Activated CD8-positive, alpha-beta memory T cell treated with anti-CD3 and anti-CD28 coated beads, Interleukin-2, amount 10 ng/mL, durations not matched to agents 7 days and 5 days (primary cell): ENCODE measurements at places on chromosomes 4 and X. TPM values are rescaled to one million over a fixed set of nuclear protein-coding genes. Genes with fewer than 3 reads are reported as not detected.

The FRMPD4 gene
- not detected for total RNA-seq

GRCh38 chr4:139214039-139214534, 37.1 kb upstream of the ELF2 start:
- H3K27ac ChIP-seq: no peak overlapping the region
- no peak overlapping the region for H3K4me3 ChIP-seq
- DNase-seq: no peak
- H3K36me3 ChIP-seq: no peaks in the 10 kb centered on the region

DNA sequence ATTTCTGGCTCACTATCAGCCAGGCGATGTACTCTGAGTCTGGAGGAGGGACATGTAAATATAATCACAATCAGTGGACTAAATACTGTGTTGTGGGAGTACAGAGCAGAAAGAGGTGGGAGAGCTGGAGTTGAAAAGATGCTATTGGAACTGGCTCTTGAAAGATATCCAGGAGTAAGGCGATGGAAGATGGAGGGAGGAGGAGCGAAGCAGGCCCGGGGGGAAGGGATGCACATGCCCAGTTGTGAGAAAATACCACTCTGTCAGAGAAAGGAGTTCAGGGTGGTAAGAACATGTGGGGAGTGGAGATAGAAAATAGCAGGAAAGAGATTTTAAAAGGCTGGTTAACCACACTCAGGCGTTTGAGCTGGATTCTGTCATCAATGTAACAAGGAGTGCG, 216.9 kb upstream of the ETNPPL start:
- H3K27ac ChIP-seq: peak overlapping the region; percentile 3
- DNase-seq: no peak
- no peak overlapping the region for H3K4me3 ChIP-seq
- H3K36me3 ChIP-seq: peaks cover 9% of the 10 kb centered on the region
- H3K27me3 ChIP-seq: no peaks in the 10 kb centered on the region
- H3K4me1 ChIP-seq: peaks cover 15% of the 10 kb centered on the region

GRCh38 chr4:58522765-58523382, 1412.7 kb upstream of the IGFBP7 start:
- H3K27ac ChIP-seq: no peak overlapping the region
- H3K27me3 ChIP-seq: no peaks in the 10 kb centered on the region
- no peaks in the 10 kb centered on the region for H3K4me1 ChIP-seq
- no peak overlapping the region for H3K4me3 ChIP-seq
- no peak for DNase-seq
- H3K36me3 ChIP-seq: no peaks in the 10 kb centered on the region

The GRID2 gene
- total RNA-seq: not detected

DNA sequence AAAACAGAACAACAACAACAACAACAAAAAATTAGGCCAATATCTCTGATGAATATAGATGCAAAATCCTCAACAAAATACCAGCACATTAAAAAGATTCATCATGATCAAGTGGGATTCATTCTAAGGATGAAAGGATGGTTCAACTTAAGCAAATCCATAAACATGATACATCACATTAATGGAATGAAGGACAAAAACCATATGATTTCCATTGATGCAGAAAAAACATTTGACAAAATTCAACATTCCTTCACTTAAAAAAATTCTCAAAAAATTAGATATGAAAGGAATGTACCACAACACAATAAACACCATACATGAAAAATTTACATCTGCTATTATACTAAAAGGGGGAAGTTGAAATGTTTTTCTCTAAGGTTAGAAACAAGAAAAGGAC, 103.3 kb downstream of the IL15 start:
- no peak overlapping the region for H3K4me3 ChIP-seq
- H3K27me3 ChIP-seq: peaks cover 2% of the 10 kb centered on the region
- no peak for DNase-seq
- no peaks in the 10 kb centered on the region for H3K36me3 ChIP-seq
- no peaks in the 10 kb centered on the region for H3K4me1 ChIP-seq
- no peak overlapping the region for H3K27ac ChIP-seq

The CLDN34 gene
- total RNA-seq: not detected

- H3K27ac ChIP-seq: peak overlapping the region; percentile 79
- peaks cover 4% of the 10 kb centered on the region for H3K36me3 ChIP-seq
- H3K4me1 ChIP-seq: peaks cover 41% of the 10 kb centered on the region
- peak overlapping the region; percentile 20 for H3K4me3 ChIP-seq
- DNase-seq: peak; percentile 51
- peaks cover 2% of the 10 kb centered on the region for H3K27me3 ChIP-seq
Observed at GRCh38 chr4:40702800-40703151, 47.0 kb upstream of the NSUN7 start.

DNA sequence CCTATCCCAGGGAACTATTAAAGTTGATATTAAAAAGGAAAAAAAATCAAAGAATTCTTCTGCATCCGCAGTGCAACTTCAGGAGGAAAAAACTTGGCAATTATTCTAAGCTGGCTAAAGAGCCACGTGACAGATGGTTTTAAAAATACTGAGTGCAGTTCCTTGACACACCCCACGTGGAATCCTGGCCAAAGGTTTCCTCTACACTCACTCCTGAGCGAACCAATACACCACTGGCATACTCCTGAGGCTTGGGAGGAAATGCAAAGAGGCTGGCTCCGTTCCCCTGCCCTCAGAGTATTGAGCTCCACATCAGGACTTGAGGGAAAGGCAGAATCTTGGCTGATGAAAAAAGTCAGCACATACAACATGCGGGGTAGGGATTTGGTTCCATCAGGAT, 133.8 kb upstream of the ATP6AP2 start:
- H3K36me3 ChIP-seq: no peaks in the 10 kb centered on the region
- H3K4me3 ChIP-seq: no peak overlapping the region
- H3K4me1 ChIP-seq: peaks cover 6% of the 10 kb centered on the region
- no peaks in the 10 kb centered on the region for H3K27me3 ChIP-seq

The MAOB gene
- not detected for total RNA-seq

DNA sequence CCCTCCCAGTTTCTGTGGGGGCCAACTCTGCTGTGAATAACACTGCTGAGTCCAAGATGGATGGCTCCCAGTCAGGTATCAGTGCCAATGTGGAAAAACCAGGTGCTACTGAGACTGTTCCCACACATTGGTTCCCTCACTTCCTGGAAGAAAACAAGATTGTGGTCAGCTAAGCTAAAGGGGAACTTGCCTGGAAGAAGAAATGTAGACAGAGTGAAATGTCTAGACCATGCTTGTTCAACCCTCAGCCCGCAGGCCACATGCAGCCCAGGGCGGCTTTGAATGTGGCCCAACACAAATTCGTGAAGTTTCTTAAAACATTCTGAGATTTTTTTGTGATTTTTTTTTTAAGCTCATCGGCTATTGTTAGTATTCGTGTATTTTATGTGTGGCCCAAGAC, 28.6 kb upstream of the UTP14A start:
- DNase-seq: no peak
- no peaks in the 10 kb centered on the region for H3K36me3 ChIP-seq

The CYBB gene
- total RNA-seq: not detected

The BEX2 gene
- 3.5 TPM for total RNA-seq

DNA sequence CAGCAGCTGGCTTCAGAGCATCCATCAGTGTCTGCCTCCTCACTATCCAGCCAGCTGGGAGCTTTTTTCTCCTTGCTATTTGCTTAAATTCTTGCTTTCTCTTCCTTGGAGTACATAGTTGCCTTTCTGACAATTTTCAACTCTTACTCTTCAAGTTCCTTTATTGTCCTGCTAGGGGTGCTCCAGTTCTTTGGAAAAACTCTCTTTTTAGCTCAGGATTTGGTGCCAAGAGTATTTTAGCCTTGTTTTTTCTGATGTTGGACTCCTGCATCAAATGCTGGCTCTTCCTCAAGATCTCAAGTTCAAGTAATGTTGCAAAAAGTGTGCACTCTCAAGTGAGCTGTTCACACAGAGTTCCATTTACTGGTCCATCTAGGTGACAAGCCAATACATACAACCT, 126.4 kb downstream of the KDR start:
- H3K4me3 ChIP-seq: no peak overlapping the region
- no peak for DNase-seq
- H3K27me3 ChIP-seq: no peaks in the 10 kb centered on the region
- H3K4me1 ChIP-seq: no peaks in the 10 kb centered on the region
- H3K27ac ChIP-seq: no peak overlapping the region

- H3K4me1 ChIP-seq: no peaks in the 10 kb centered on the region
- H3K36me3 ChIP-seq: no peaks in the 10 kb centered on the region
- H3K27me3 ChIP-seq: no peaks in the 10 kb centered on the region
- DNase-seq: no peak
Observed at GRCh38 chr4:95857761-95858160, 17.9 kb downstream of the PDHA2 start.

GRCh38 chrX:119655125-119655524, 37.8 kb downstream of the SEPTIN6 start:
- peak; percentile 43 for DNase-seq
- peak overlapping the region; percentile 37 for H3K27ac ChIP-seq
- H3K4me1 ChIP-seq: peaks cover 33% of the 10 kb centered on the region
- H3K27me3 ChIP-seq: no peaks in the 10 kb centered on the region

GRCh38 chr4:182593402-182593801, 323.8 kb downstream of the DCTD start:
- no peaks in the 10 kb centered on the region for H3K4me1 ChIP-seq
- no peaks in the 10 kb centered on the region for H3K27me3 ChIP-seq
- DNase-seq: no peak
- no peak overlapping the region for H3K27ac ChIP-seq
- no peak overlapping the region for H3K4me3 ChIP-seq

The REPS2 gene
- total RNA-seq: not detected

GRCh38 chrX:19361701-19362100, 18.0 kb downstream of the PDHA1 start:
- DNase-seq: no peak
- no peaks in the 10 kb centered on the region for H3K4me1 ChIP-seq
- H3K36me3 ChIP-seq: peaks cover 33% of the 10 kb centered on the region
- H3K27ac ChIP-seq: no peak overlapping the region
- no peak overlapping the region for H3K4me3 ChIP-seq

- H3K27ac ChIP-seq: no peak overlapping the region
- DNase-seq: no peak
- no peak overlapping the region for H3K4me3 ChIP-seq
Observed at GRCh38 chr4:579543-580175, 3.6 kb upstream of the TMEM271 start.

The RPL34 gene
- 912 TPM for total RNA-seq

The HSFX2 gene
- total RNA-seq: 0.23 TPM

DNA sequence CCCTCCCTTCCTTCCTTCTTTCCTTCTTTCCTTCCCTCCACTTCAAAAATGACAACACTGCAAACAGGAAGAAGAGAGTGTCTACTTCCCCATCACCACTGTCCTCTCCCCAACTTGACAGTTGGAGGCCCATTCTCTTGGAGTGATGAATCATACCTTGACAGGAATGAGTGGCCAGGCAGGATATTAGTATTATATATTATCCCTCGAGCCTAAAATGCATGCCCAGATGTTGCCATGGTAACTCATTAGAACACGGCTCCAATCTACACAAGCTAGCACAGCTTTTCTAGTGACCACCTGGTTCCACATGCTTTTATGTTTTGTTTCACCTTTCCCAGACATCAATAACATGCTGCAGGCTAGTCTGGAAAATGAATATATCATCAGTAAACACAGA, 71.3 kb upstream of the LHFPL1 start:
- no peaks in the 10 kb centered on the region for H3K27me3 ChIP-seq
- H3K36me3 ChIP-seq: no peaks in the 10 kb centered on the region
- DNase-seq: no peak
- H3K27ac ChIP-seq: no peak overlapping the region
- H3K4me1 ChIP-seq: no peaks in the 10 kb centered on the region

DNA sequence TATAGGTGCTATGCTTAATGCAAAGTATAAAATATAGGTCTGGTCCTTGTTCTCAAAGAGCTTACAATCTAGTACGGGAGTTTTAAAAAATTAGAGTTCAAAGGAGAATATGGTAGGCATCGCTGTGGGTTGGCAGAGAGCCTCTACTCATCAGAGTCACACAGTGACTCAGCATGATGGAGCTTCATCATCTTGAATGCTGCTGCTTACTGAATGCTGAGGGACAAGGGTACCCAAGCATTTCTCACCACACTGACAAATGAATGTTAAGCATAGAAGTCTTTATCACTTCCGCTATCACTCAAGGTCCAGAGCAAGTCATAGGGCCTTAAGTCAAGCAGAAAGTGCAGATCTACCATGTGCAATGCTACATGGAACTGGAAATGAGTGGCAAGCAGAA, 268.6 kb upstream of the IGFBP7 start:
- no peak overlapping the region for H3K4me3 ChIP-seq
- H3K27ac ChIP-seq: no peak overlapping the region
- no peaks in the 10 kb centered on the region for H3K27me3 ChIP-seq
- no peaks in the 10 kb centered on the region for H3K4me1 ChIP-seq
- H3K36me3 ChIP-seq: no peaks in the 10 kb centered on the region

GRCh38 chr4:140258476-140258875, 104.5 kb upstream of the MAML3 start:
- no peak overlapping the region for H3K4me3 ChIP-seq
- peaks cover 18% of the 10 kb centered on the region for H3K4me1 ChIP-seq
- peaks cover 39% of the 10 kb centered on the region for H3K27me3 ChIP-seq
- H3K36me3 ChIP-seq: no peaks in the 10 kb centered on the region
